ENCODE measurements at places on chromosomes 16 and 17. TPM values are rescaled to one million over a fixed set of nuclear protein-coding genes. Genes with fewer than 3 reads are reported as not detected.

CCL1 gene
- not detected for total RNA-seq

CYB561 gene
- total RNA-seq: 30.8 TPM

ATXN2L gene
- total RNA-seq: 134 TPM

RPL27 gene
- 3,450 TPM for total RNA-seq

C16orf95 gene
- total RNA-seq: 8.3 TPM

DUSP3 gene
- 61.7 TPM for total RNA-seq

RND2 gene
- total RNA-seq: 0.13 TPM

GJD3 gene
- total RNA-seq: 0.87 TPM

ZNF19 gene
- 3.9 TPM for total RNA-seq

SLC6A2 gene
- total RNA-seq: not detected

C17orf50 gene
- total RNA-seq: 0.33 TPM

GNAO1 gene
- total RNA-seq: 0.51 TPM

SHMT1 gene
- total RNA-seq: 44.7 TPM

MYCBPAP gene
- total RNA-seq: 0.57 TPM

CRYBA1 gene
- not detected for total RNA-seq

RNF222 gene
- total RNA-seq: not detected

MC1R gene
- 7.1 TPM for total RNA-seq

CPHXL2 gene
- total RNA-seq: not detected

PYY gene
- total RNA-seq: not detected

IGSF6 gene
- not detected for total RNA-seq

POLR2C gene
- 170 TPM for total RNA-seq

PRSS8 gene
- total RNA-seq: 0.28 TPM

KRT28 gene
- total RNA-seq: not detected

TRIM47 gene
- total RNA-seq: 201 TPM

CDR2 gene
- 44.8 TPM for total RNA-seq

ADAM11 gene
- total RNA-seq: 2.4 TPM

TP53TG3C gene
- total RNA-seq: 0.31 TPM

AGRP gene
- total RNA-seq: not detected

CEP295NL gene
- 0.31 TPM for total RNA-seq

CDR2L gene
- total RNA-seq: 35.6 TPM

CBX8 gene
- total RNA-seq: 22.3 TPM

TEKT5 gene
- not detected for total RNA-seq

CD300LG gene
- total RNA-seq: not detected

MT1M gene
- total RNA-seq: not detected

NTHL1 gene
- total RNA-seq: 47.1 TPM

KCNH4 gene
- total RNA-seq: 0.42 TPM

CLEC18A gene
- 0.07 TPM for total RNA-seq

KRT36 gene
- not detected for total RNA-seq

AKAP10 gene
- total RNA-seq: 21.9 TPM

CCDC200 gene
- not detected for total RNA-seq

ABCA10 gene
- total RNA-seq: 0.13 TPM

ADAD2 gene
- total RNA-seq: not detected

NOB1 gene
- 126 TPM for total RNA-seq

NPB gene
- total RNA-seq: 0.49 TPM

EMC8 gene
- total RNA-seq: 69.7 TPM

CNGB1 gene
- total RNA-seq: 0.07 TPM

ITGA2B gene
- total RNA-seq: 1.7 TPM

SLC38A7 gene
- 18.1 TPM for total RNA-seq

TBC1D3B gene
- total RNA-seq: 2.4 TPM

KRT15 gene
- 4.1 TPM for total RNA-seq

NPIPA5 gene
- 0.75 TPM for total RNA-seq

TTLL6 gene
- total RNA-seq: 0.76 TPM

ABR gene
- total RNA-seq: 101 TPM

SLC5A11 gene
- 0.40 TPM for total RNA-seq

GFOD2 gene
- 16.9 TPM for total RNA-seq

PRAC2 gene
- total RNA-seq: not detected

MILR1 gene
- 1.0 TPM for total RNA-seq

Data from A549 treated with RU486 at 1 μM for 4 hours (cell line).